ENCODE measurements at places on chromosomes 16 and 17. TPM values are rescaled to one million over a fixed set of nuclear protein-coding genes. Genes with fewer than 3 reads are reported as not detected.

CA5A gene
- not detected for total RNA-seq

PMFBP1 gene
- 1.6 TPM for total RNA-seq

CACNG5 gene
- total RNA-seq, result not detected

HIC1 gene
- 14.9 TPM for total RNA-seq

ZNF205 gene
- 8.2 TPM for total RNA-seq

HLF gene
- total RNA-seq, result 23.8 TPM

C17orf67 gene
- 3.2 TPM for total RNA-seq

ZNF646 gene
- total RNA-seq, result 18.3 TPM

CCL16 gene
- total RNA-seq, result 1.6 TPM

SLC16A6 gene
- total RNA-seq, result 3.0 TPM
